ENCODE measurements at places on chromosomes 7 and 10.

- no peak for DNase-seq
Measured at GRCh38 chr10:106765241-106765754, 399.2 kb downstream of the SORCS1 start.

GRCh38 chr10:98795467-98795866 is 348.7 kb upstream of the HPS1 start:
- DNase-seq: no peak

DNA sequence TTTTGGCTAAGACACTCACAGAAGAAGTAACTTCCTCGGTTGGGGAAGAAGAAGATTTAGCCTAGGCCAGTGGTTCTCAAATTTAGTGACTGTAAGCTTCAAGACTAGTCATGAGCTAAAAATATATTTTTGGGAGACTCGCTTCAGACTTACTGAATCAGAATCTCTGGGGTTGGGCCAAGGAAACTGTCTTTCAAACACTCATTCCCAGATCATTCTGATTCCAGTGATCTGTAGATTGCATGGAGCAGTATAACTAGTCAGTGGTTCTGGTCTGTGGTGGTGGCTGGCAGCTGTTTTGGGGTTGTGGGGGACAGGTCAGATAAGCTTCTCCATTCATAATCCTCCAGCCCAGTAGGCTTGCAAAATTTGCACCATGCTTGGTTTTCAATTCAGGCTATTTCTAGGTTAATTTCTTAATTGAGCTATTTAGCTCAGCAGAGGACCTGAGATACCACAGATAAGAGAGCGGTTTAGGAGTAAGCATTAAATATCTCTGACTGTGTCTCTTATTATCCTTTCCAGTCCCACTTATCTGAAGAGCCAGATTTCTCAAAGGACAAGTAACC is 3.8 kb upstream of the KAT6B start:
- DNase-seq: no peak

GRCh38 chr10:114220281-114220680 is 18.8 kb upstream of the VWA2 start:
- DNase-seq: no peak

DNA sequence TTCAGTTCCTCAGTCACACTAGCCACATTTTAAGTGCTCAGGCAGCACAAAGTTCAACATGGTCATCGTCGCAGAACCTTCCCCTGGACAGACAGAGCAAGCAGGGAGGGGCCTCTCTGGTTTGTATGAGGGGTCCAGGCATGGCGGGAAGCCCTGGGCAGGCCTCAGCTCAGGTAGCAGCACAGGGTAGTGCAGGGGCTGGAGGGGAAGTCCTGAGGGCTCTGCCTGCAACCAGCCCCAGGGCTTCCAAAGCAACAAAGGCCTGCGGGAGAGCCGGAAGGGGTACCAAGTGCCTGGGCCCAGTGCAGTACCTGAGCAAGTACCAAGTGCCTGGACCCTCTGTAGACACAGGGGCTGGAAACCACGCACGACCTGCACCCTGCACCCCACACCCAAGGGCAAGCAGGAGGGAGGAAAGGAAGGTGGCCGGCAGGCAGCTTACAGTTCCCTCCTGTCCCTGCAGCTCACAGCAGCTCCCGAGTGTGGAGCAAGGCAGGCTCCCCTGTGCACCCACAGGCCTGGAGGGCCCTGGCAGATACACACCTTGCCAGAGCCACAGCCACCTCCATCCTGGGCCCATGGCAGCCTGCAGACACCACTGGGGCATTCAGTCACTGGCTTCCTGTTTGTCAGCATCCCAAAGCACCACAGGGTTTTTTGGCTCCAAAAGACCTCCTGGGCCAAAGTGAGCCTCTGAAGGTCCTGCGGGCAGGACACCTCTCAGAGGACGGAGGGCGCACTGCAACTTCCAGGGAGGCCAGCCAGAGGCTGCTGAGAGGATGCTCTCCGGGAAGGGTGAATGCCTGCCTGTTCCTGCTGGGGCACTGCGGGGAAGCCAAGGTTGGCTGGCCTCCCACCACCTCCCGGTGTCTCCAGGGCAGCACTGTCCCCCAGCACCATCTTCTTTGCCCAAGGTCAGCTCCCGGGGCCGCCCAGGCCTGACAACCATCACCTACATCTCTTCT is 6.5 kb upstream of the RET start:
- no peak for DNase-seq

- DNase-seq: no peak
Measured at GRCh38 chr10:32295027-32295426, 51.9 kb downstream of the EPC1 start.

GRCh38 chr7:44978511-44979366 is at the start of gene MYO1G:
Gene MYO1G (minus strand): TSS chr7:44979015. CDS start chr7:44978961, 54 bp downstream.
- peak; percentile 52 for DNase-seq

GRCh38 chr7:35268953-35269352 is 15.1 kb upstream of the TBX20 start:
- DNase-seq: no peak

DNA sequence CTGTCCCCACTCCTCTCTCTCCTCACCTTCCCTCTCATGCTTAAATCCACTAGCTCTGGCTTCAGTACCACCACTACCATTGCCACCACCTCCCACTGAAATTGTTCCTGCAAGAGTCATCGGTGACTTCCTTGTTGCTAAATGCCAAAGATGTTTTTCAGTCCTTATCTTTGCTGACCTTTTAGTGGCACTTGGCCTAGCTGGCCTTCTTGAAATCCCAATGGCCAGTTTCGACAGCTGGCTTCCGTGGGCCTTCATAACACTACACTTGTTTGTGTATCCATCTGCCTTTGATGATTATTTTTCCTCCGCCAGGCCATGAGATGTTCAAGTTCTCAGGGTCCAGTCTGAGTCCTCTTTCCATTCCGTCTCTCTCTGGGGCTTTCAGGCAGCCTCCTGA is 118.2 kb upstream of the NANOS1 start:
- DNase-seq: peak; percentile 83

- no peak for DNase-seq
Measured at GRCh38 chr7:70384024-70384423, 747.9 kb upstream of the GALNT17 start.

- DNase-seq: no peak
Measured at GRCh38 chr7:11833431-11833830, 1.4 kb upstream of the THSD7A start.

- DNase-seq: no peak
Measured at GRCh38 chr10:26488344-26488743, 50.2 kb downstream of the APBB1IP start.

DNA sequence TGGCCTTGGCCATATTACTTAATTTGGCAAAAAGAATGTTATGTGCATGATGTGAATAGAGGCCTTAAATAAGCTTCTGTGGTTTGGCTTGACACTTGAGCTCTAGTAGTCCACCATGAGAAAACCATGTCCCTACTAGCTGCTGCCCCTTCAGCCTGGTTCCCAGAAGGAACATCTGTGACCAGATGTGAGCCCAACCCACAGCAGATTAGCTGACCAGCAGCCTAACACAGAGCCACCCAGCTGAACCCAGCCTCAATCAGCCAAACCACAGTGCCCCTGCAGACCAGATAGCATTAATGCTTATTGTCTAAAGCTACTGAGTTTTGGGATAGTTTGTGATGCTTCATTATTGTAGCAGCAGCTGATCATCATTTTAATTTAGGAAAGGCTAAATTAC is 16.6 kb downstream of the JAZF1 start:
- DNase-seq: no peak

GRCh38 chr7:146982482-146982881 is 865.9 kb downstream of the CNTNAP2 start:
- no peak for DNase-seq

DNA sequence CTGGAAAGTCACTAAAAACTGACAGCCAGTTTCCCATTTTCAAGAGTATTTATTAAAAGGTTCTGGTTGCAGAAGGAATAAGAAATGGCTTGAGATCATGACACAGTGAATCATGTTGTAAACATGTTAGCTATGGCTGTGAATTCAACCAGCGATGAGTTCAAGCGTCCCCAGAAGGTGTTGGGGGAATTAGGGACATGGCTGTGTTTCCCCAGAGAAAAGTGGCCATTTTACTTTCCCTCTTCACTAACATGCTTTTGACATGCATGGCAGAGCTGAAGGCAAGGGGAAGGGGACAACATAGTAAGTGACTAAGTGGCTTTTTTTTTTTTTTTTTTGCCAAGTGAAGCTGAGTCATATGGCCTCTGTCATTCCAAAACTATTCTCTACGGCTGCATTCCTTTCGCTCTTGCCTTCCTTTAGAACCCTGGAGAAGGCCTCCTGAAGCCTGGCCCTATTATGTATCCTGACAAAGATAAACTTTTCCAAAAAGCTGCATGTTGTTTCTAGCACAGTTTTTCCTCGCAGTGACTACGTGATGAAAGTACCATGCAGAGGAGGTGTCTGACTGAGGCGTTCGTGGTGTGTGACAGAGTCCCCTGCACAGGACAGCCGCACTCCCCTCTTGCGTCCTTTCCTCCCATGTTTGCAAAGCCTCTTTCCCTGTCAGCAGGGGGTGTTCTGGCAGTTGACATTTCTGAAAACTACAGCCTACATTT is 46.9 kb downstream of the EGFR start:
- DNase-seq: peak; percentile 85

- DNase-seq: no peak
Measured at GRCh38 chr10:72455889-72456595, 101.3 kb upstream of the DNAJB12 start.

DNA sequence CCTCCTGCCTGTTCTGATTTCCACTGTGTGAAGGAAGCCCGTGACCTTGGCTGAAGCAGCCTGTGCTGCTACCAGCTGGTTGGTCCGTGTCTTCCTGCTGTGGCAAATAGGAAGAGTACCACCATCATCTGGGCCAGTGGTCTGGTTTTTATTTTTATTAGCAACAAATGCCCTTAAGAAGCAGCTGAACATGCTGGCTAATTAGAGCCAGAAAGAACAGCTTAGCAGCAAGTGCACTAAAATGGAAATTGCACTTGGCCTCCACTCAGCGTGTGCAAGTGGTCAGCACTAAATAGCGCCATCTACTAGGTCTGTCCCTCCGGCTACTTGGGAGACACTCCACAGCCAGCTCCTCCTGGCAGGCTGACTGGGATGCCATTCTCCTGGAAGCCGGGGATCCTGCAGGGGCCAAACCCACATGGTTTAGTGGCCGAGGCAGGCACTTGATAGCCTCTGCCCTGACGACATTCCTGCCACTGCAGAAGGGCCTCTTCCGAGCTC is 690.3 kb upstream of the FOXK1 start:
- DNase-seq: no peak

DNA sequence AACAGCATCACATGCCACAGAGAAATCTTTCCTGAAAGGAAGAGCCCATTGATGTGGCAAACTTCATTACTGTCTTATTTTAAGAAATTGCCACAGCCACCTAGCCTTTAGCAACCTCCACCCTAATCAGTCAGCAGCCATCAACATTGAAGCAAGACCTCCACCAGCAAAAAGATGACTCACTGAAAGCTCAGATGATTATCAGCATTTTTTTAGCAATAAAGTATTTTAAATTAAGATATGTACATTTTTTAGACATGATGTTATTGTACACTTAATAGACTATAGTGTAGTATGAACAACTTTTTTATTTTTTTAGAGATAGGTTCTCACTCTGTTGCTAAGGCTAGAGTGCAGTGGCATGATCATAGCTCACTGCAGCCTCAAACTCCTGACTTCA is 14.8 kb downstream of the STEAP1B start:
- DNase-seq: no peak

- no peak for DNase-seq
Measured at GRCh38 chr10:116961406-116962251, 43.4 kb downstream of the SHTN1 start.

DNA sequence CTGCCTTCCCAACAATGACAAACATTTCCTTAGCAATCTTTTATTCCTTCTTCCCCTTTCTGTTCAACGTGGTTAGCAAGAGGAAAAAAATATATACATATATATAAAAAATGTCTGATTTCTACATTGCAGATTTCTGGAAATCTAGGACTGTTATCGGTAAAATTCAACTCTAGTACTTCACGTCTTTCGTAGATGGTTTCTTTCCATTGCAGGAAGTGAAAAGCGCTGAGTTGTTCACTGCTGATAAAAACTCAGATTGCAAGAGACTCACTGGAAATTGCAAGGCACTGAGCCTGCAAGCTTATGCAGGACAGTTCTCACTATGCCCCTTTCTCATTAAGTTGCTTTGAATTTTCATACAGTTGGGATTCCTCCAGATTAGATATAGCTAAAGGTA is 23.9 kb downstream of the KIN start:
- DNase-seq: no peak

DNA sequence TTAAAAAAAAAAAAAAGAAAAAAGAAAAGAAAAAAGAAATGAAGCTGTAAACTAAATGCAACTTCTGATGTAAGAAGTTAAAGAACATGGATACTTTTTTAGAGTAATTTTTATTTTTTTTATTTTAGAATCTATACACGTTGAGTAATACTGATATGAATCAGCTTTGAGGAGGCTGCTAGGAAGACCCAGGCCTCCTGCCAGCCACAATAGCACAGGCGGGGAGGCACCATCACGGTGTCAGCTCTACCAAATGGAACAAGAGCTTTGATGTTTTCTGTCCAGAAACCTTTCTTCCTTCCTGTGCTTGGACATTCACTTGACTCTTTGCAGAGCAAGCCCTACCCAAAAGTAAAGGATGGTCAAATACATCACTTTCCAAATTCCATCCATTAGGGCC is 45.3 kb upstream of the EGR2 start:
- DNase-seq: no peak

GRCh38 chr7:94397722-94398121 is 3.0 kb downstream of the COL1A2 start:
- DNase-seq: no peak

- peak; percentile 14 for DNase-seq
Measured at GRCh38 chr10:128416231-128416630, 290.0 kb upstream of the MKI67 start.

- DNase-seq: no peak
Measured at GRCh38 chr10:97140049-97140846, 45.5 kb downstream of the SLIT1 start.

GRCh38 chr7:39333701-39334100 is 232.5 kb upstream of the YAE1 start:
- no peak for DNase-seq

DNA sequence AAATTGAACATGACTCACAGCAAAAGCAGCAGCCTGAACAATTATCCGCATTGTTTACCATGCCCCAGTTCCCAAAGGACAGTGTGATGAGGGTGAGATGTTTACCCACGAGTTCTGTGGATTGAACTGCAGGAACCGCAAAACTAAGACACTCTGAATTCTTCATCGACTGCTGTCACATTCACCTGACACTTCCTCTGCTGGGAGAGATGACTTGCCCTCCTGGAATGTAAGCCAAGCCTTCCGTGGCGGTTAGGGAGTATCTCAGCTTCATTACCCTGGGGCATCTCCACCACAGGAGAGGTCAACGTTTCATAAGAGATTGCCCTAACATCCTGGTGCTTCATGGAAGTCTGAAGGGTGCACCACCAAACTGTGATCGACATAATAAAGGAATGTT is 374.6 kb upstream of the ADARB2 start:
- peak; percentile 98 for DNase-seq

All from islet precursor cell (in vitro differentiated cells).